Kidney glomerular epithelial cell (primary cell): ENCODE measurements at places on chromosomes 2 and 18.

- no peak for DNase-seq
These were observed 49.1 kb downstream of the HDAC4 start for GRCh38 chr2:239351687-239352086.

DNA sequence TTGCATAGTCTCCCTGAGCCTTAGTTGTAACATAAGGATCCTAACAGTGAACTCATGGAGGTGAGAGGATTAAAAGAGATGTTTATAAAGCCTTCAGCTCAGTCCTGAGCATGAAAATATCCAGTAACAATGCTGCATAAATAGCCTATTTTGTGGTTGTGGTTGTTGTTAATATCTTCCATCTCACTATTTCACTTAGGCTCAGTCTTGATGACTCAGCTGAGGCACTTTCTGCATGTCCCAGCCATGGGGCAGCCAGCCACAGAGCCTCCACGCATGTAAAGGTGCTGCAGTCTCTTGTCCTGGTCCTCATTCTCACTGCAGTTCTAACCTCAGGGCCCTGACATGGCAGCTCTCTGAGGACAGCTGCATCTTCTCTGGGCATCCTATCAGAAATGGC is 218.8 kb upstream of the PKDCC start:
- DNase-seq: peak; percentile 11

- no peak for DNase-seq
These were observed 65.7 kb upstream of the DARS1 start for GRCh38 chr2:136051001-136051724.

DNA sequence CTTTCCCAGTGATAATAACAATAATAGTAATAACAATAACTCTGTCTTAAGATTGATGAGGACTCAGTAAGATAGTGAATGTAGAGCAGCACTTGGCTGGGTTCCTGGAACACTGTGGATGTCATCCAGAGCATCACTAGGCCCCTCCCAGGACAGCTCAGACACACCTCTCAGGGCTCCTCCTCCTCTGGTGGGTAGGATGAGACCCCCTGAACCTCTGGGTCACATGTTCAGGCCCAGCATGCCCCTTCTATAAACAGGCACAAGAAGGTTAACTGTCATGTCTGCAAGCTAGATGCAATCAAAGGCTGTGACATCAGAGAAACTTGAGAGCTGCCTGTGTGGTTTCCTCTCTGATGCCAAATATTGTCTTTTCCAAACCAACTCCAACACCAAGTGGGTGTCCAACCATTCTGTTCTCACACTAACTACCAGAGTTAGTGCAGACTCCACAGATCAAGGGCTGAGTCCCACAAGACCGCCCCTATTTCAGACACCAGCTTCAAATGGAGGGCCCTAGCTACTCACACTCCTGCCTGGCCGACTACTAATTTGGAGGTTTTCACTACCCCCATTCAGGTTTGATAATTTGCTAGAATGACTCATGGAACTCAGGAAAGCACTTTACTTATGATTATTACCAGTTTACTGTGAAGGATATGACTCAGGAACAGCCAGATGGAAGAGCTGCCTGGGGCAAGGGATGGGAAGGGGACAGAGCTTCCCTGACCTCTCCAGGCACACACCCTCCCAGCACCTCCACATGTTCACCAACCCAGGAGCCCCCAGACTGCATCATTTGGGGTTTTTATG is 46.4 kb upstream of the BZW1 start:
- peak; percentile 85 for DNase-seq

DNA sequence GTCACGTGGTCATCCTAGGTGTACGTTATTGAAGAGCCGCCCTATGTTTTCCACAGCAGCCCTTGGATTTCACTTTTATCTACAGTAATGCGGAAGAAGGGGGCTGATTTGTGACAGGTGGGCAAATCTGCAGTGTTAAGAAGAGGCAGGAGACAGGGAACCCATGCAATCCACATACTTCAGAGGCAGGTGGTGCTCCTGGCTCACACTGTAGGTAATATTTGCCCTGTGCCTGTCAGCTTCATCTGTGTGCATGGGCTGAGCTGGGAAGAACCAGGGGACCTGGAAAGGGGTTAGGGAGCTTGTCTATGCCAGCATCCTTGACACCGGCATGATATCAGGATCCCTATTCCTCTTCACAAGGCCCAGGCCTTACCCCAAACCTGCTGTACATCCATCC is 183.9 kb downstream of the SH3RF3 start:
- DNase-seq: no peak

DNA sequence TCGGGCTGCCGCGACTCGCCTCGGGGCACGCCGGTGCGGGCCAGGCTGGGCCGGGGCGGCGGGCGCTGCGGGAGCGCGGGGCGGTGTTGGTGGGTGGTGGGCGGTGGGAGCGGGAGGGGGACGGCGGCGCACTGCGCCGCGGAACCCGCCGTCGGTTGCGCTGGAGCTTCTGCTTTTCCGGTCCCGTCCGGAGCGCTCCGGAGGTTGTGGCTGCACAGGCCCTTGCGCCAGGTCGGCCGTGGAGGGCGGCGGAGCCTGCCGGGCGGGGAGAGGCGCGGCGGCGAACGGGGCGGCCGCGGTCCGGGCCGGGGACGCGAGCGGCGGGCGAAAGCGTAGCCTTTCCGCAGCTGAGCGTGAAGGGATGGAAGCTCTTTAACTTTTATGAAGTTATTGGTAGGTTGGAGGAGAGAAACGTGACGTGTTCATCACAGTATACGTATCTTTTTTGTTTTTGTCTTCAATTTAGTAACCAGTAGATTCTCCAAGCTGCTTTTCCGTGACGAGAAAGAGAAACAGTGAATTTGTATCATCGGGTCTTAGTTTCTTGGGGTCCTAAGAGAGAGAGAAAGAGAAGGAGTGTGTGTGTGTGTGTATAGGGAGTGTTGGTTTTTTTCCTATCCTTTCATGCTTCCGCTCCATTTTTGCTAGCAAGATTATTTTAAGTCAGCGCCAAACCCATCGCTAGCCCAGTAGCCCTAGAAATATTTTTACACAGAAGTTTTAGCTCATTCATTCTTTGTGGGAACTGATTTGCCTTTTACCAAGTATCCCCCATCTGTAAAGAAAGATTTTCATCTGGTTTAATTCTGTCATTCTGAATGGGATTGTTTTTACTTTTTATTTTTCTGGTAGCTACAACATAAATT is 535 bp downstream of the ATG4B start:
- no peak for DNase-seq

- DNase-seq: no peak
These were observed 11.1 kb downstream of the TTL start for GRCh38 chr2:112493048-112493447.

- no peak for DNase-seq
These were observed 142.0 kb downstream of the PTGR3 start for GRCh38 chr18:75066936-75067335.

DNA sequence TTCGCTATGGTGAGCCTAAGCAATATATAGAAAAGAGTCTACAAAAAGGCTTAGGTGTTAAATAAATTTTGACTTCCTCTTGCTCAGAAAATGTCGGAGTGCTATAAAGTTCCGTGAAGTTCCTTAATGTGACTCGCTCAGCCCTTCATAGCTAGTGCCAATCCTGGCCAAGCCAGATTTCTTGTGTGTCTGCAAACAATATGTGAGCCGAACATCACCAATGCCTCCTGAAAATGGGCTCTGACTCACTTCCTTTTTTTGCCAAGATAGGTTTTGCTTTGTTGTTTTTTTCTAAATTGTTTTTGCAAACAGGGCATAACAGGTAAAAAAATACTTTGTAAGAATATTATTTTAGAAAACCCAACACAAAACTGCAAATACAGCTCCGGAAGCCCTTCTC is 26.1 kb downstream of the CDC42EP3 start:
- DNase-seq: no peak

DNA sequence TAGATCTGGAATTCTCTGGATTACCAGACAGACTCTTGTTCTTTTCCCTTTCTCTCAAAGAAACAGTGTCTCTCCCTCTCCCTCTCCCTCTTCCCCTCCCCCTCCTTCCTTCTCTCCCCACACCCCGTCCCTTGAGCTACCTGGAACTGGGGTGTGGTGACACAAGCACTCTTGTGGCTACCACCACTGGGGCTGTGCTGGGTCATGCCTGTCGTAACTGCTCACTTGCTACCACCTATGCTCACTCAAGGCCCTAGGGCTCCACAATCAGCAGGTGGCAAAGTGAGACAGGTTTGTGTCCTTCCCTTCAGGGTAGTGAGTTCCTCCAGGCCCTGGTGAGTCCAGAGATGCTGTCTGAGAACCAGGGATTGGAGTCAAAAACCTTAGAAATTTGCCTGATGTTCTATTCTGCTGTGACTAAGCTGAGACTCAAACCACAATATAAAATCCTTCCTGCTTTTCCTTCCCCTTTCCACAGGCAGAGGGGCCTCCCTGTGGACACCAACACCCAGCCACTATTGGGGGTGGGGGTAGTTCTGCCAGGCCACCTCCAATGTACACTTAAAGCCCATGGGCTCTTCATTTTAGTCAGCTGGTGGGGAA is 70.8 kb downstream of the OXER1 start:
- no peak for DNase-seq

DNA sequence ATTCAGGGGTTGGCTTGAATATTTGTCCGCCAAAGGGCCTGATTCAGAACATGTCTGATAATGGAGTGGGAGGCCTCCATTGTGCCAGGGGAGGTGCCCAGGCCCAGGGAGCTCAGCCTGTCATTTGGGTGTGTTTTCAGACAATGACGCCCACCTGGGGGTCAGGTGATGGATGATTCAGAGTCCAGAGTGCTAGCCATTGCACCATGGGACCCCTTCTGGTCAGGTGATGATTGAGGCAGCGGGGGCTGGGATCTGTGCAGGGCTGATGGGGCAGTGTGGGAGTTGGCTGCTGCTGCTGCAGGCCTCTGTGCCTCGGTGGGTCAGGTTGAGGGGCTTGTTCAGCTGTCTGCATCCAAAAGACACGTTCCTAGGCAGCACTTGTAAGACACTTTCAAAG is 8.3 kb upstream of the ARHGEF4 start:
- DNase-seq: no peak

DNA sequence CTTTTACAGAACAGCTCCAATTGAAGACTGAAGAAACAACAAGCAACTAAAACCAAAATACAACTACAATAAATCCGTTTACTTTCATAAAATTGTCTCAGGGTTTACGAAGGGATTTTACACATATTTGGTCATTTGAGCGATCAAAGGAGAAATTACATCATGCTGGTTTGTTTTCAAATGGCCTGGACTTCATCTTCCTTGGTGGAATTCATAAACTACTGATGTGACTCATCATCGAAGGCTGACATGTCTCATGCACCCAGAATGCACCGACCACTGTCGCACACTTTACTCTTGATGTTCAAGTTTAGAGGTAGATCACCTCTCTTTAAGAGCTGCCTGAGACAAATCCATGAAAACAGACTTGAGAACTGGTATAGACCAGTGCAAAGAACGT is 25.6 kb upstream of the PMAIP1 start:
- peak; percentile 91 for DNase-seq

DNA sequence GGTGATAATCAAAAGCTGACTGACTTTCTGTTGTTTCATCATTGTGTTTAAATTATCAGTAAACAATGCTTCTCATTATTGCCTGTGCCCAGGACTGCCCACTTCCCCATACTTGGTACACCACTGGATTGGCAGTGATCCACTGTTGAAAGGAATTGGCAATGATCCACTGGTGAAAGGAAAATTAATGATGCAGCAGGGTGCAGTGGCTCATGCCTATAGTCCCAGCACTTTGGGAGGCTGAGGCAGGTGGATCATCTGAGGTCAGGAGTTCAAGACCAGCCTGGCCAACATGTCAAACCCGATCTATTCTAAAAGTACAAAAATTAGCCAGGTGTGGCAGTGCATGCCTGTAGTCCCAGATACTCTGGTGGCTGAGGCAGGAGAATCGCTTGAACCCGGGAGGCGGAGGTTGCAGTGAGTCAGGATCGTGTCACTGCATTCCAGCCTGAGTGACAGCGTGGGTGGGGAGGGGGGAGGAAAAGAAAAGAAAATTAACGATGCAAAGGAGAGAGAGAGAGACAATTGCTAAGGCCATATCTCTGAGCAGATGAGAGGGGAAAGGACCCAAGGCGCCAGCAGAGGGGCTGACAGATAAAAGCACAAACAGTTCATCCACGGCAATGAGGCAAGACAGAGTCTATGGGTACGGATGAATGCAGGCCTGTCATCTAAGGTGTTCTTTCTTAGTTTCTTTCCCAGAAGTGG is 10.2 kb upstream of the GTF2A1L start:
- peak; percentile 21 for DNase-seq

DNA sequence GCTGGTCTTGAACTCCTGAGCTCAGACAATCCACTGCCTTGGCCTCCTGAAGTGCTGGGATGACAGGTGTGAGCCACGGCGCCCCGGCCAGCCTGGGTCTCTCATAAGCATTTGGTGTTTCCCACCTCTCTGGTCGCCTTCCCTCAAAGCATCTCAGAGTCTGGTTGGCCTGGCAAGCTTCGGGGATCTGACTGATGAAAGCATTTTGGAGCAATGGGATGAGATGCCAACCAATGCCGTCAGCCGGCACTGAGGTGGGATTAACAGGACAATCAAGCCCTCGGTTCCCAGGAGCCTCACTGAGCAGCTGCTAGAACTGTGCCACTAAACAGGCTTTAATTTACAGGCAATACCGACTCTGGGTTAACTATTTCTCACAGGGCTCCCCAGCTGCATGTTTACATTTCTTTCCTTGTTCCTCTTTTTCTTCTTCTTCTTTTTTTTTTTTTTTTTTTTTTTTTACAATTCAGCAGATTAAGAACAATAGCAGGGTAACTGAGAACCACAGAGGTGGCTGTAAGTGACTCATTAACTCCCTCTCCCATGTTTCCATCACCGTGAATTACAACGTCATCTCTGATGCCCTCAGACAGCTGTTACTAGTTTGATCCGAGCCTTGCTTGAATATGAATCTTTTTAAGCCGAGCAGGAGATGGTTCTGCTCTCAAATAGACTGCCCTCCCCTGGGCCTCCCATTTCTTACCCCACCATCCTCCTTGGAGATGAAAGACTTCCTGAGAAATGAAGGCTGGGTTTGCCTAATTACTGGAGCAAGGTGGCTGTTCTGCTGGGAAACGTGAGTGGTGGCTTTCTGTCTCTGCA is 37.9 kb downstream of the ODC1 start:
- peak; percentile 28 for DNase-seq

DNA sequence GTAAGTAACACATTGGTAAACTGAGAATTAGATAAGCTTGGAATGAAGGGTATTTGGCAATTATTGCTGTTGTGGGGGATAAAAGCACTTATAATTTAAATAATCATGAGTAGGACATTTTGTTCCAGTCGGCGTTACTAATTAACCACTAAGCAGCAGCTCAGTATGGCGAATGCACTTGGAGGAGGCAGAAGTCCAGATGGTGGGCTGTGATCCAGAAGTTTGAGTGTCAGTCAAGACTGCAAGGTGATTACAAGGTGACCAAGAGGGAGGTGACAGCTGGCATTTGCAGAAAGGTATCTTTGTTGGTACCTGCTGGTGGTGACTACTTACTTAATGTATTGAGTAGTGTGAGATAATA is 643.6 kb upstream of the FAM98A start:
- no peak for DNase-seq

DNA sequence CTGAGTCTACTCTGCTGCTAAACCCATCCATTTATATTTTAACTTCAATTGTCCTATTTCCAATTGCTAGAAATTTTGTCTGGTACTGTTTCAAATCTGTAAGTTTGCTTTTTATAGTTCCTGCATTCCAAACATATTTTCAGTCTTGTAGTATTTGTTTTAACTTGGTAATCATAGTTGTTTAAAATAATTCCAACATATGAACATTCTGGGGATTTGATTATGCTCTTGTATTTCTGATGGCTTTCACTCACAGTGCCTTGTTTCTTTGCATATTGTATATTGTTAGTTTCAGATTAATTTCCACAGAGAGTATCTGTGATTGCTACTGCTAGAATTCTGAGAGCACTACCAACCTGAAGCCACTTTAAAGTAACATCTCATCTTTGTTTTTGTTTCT is 202.4 kb downstream of the ETAA1 start:
- DNase-seq: no peak
